ENCODE measurements at places on chromosomes 4 and X.

GRCh38 chr4:121370729-121371325 is 10.0 kb downstream of the QRFPR start:
- no peak for DNase-seq

DNA sequence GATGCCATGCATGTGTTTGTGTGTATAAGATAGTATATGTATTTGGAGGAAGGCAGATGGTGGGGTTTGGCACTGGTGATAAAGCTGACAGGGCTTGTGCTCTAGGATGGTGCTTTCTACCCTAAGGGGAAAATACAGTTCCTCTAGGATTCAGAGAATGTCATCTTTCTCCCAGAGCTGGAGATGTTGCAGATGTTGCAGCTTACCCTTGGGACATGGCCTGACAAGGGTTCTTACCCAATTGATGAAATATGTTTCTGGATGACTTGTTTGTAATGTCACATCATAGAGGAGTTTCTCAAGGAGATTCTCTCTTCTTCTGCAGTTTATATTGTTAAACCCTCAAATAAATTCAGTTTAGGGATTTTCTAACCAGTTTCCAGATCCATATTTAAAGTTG is 52.5 kb upstream of the PITX2 start:
- no peak for DNase-seq

DNA sequence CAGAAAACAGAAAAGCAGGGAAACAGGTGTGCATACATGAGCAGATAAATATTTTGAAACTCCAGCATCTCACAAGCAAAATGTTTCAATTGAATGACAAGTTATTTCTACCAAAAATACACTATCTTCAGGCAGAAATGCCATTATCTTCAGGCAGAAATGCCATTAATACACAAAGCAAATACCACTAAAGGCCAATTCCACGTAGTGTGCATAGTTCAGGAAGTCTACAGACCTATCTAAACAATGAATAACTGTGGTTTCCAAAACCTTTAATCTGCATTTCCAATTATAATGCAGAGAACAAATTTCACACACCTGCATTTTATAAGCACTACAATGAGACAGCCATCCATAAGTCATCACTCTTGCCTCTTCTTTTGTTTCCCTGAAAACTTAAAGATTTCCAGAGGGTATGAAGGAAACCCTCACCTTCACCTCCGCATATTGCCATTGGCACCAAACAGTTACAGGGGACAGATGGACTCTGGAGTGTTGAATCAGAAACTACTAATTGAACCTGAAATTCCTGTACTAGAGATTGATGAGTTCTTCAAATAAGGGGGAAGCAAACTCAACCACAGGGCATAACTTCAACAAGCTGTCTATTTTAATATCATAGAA is 179.0 kb downstream of the PDGFC start:
- DNase-seq: no peak

- no peak for DNase-seq
These were observed 774 bp downstream of the FAM193A start for GRCh38 chr4:2537011-2537830.

- no peak for DNase-seq
These were observed 151.1 kb downstream of the PJA1 start for GRCh38 chrX:69014200-69014599.

- no peak for DNase-seq
These were observed 20.0 kb upstream of the TMEM128 start for GRCh38 chr4:4267981-4268380.

- DNase-seq: no peak
These were observed 304.0 kb downstream of the MAPK10 start for GRCh38 chr4:86055898-86056297.

GRCh38 chr4:47639531-47639930 is 154.5 kb downstream of the ATP10D start:
- DNase-seq: no peak

- DNase-seq: no peak
These were observed 883 bp upstream of the PPM1K start for GRCh38 chr4:88285235-88285653.

DNA sequence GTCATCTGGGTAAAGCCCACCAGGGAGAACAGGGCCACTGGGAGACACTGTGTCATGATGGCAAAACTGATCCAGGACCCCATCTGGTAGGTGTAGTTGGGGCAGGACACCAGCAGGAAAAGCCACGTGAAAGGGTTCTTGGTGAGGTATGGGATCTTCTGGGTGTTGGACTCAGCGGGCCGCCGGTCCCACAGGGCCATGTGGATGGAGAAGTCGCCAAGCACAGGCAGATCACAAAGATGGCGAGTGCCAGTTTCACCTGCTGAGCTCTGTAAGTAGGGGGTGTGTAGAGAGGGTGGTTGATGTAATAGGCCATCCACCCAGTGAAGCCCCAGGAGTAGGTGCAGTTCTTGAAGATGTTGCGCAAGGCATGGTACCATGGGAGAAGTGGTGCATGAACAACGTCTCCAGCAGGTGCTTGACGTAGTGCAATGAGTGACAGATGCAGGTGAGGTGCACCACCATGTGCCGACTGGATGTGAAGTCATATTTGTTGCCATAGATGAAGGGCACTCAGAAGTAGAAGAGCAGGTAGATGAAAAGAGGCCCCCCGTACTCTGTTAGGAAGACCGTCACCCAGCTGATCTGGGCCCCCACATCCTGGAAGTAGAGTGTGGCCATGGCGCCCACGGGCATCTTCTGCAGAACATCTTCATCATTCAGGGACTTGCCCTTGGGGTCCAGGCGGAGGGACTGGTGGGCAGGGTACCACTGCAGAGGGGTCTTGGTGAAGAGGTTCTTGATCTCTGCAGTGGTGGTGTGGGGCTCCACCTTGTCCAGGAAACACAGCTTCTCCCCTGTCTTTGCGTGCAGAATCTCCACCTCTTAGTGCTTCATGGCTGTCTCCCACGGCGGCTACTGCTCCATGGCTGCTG is 249.3 kb downstream of the ANKRD50 start:
- DNase-seq: no peak

DNA sequence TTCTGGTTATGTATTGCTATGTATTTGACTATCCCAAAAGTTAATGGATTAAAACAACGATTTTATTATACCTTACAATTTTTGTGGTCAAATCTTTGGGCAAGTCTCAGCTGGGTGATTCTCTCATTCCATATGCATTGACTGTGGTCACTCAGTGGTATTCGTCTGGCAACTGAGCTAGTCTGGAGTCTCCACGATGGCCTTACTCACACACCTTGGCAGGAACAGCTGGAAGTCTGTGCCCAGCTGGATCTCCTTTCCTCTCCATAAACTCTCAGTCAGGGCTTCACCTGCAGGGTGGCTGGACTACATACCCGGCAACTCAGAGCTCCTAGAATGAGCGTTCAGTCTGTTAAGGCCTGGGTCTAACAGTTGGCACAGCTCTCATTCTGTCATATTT is 141.1 kb upstream of the WDFY3 start:
- no peak for DNase-seq

- no peak for DNase-seq
These were observed 130.8 kb upstream of the SMIM31 start for GRCh38 chr4:164623099-164623498.

DNA sequence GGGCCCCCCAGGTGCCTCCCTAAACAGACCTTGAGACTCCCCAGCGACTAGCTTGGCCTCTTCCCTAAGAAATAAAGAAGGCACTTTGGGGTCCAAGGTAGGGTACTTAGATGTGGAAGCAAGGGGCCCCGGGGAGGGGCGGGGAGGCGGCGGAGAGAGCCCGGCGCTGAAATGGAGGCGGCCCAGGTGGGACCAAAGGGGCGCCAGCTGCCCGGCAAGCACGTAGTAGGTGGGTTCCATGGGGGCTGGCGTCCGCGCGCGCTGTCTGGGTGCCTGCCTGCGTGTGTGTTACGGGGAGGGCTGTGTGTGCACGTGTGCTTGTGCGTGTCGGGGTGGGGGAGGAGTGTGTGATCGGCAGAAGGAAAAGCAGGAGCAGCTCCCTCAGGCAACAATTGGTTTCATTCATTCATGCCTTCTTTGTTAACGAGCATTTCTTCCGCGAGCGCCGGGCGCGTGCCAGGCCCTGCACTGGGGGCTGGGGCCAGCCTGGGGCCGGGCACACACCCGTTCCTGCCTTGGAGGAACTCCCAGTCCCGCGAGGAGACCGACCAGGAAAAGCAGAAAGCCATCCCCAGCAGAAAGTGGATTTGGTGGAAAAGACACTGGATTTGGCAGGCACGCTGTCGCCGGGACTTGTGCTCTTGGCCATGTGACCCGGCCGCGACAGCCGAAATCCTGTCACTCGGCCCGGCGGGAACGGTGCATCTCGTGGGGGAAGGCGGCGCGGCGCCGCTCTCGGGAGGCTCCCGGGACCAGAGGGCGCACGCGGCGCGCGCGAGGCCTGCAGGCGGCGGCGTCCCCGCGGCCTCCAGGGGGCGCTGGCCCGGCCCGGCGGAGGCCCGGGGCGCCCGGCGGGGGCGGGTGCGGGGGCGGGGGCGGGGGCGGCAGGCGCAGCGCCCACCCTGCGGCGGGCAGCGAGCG is 3.3 kb upstream of the DUSP9 start:
- no peak for DNase-seq

DNA sequence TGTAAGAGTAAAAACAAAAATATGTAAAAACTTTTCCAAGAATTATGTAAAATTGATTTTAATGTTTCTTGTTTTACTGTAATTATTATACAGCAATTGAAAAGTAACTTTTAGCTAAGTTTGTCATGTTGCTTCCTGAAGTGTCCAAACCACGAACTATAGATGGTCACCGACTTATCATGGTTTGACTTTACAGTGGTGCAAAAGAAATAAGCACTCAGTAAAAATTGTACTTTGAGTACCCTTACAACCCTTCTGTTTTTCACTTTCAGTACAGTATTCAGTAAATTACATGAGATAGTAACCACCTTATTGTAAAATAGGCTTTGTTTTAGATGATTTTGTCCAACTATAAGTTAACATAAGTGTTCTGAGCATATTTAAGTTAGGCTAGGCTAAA is 93.8 kb downstream of the SLC10A6 start:
- DNase-seq: no peak

GRCh38 chr4:94305466-94306225 is 37.0 kb downstream of the HPGDS start:
- no peak for DNase-seq
